ENCODE measurements at places on chromosomes 11 and 22.

DNA sequence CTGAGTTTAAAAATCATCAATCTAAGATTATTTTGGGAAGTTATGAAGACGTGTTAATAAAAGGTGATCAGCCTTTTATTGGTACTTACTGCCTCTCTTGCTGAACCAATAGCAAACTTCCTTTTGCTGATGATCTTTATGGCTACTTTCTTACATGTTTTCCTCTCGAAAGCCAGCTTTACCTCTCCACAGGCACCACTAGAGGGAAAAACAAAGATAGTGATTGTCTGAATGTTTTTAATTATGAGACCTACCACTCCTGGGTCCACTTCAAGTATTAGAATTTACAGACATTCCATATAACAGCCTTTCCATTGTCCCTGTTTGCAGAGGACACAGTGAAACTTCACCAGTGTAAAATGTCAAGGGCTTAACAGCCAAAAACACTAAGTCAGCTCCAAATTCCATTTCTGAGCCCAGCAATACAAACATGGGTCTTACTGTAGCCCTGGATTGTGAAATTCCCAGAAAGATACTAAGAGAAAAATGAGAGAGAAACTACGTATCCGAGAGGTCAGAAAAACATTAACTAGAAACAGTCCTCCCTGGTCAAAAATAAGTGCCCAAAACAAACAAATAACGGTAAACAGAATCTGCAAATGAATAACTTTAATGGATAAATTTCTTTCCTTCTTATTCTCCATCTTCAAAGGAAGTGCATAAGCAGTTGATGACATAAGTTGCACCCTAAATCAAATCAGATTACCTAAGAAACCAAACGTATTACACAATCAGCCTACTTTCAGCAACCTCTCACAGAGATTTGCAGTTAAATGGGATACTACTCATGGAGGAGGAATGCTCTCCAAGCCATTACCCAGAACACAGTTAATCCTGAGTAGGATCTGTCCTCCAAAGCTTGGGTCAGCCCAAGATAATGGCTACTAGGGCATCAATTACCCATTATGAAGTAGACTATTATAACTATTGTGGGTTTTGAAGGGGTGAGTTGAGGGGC, 29.5 kb downstream of the CHEK2 start:
- DNase-seq: no peak

GRCh38 chr11:83990160-83990733, 704.1 kb upstream of the CCDC90B start:
- DNase-seq: no peak

DNA sequence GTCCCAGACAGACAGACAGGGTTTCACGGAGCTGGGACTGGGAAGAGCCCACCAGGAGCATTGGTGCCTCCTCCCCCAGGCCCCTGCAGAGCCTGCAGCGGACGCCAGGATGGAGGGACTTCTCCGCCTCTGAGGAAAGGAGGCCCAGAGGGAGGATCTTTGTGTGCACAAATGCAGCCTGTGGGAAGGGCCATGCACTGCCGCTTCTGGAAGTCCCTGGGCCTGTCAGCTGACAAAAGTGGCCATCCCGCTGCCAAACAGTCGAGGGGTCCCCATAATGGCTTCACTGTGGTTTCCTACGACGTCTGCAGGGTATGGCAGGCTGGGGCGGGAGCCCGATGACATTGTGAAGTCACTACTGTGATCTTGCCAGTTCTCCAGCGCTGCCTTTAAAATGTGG, 73.8 kb downstream of the TP53I11 start:
- no peak for DNase-seq

DNA sequence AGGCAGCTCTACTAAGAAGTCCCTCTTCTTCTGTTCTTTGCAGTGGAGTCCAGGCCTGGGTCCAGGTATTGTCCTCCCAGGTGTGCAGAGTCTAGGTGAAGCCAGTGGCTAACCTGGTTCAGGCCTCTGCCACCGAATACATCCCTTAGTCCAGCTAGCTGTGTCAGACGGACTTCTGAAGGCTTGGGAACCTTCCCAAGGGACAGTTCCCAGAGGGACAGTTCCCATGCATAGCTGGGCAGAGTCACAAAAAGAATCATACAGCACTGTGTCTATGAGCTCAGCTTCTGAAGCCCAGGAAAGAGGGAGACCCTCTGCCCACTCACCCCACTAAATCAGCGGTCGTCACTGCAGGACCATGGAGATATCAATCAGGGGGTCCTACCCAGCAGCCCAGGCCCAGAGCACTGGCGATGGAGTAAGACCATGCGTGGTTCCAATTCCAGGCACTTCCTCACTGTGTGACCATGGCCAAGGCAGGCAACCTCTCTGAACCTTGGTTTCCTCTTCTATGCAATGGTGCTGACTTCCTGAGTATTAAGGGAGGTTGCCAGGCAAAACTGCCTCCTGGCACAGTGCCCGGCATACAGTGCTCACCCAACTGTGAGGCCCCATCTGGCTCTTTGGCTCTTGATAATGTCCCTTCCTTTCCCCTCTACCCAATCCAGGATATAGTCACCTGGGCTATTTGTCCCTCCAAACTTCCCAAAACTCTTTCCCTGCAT, 3.4 kb downstream of the MS4A10 start:
- DNase-seq: no peak

- DNase-seq: no peak
Observed at GRCh38 chr11:113308601-113309000, 5.8 kb upstream of the TTC12 start.

DNA sequence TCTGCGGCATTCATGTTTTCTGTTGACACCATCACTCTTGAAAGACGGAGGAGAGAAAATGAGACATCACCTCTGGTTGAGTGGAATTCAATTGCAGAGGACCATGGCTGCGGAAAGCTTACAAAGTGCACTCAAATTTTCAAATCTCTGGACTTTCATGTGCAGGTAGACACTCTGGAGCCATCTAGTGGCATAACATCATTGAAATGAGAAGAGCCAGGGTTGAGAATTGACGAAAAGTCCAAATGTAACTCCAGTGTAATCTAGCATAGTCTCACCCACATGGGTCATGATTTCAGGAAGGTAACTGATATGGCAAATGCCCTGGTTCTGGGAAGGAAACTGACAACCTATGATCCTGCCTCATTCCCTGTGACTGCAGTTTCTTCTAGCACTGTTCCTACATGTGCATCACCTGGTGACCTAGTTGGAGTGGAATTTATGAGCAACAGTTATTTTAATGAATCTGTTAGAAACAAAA, 687.8 kb downstream of the KCNA4 start:
- DNase-seq: no peak

DNA sequence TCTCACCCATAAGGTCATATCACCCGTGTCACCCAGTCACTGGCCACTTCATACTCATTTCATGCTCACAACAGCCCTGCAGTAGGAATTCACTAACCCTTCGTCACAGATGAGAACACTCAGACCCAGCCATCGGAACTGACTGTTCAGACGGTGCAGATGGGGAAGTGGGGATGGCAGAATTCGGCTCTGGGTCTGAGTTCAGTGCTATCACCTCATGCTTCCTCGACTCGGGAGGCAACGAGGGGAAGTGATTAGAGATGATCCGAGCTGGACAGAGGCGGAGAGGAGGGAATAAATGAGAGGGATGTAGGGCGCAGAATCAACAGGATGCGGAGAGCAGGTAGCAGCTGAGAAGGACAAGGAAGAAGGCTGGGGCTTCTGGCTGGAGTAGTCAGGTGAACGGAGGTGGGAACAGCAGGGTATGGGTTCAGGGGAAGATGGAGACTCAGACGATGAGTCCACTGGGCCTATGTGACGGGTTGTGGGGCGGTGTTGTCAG, 4.7 kb downstream of the B3GNT6 start:
- DNase-seq: no peak

DNA sequence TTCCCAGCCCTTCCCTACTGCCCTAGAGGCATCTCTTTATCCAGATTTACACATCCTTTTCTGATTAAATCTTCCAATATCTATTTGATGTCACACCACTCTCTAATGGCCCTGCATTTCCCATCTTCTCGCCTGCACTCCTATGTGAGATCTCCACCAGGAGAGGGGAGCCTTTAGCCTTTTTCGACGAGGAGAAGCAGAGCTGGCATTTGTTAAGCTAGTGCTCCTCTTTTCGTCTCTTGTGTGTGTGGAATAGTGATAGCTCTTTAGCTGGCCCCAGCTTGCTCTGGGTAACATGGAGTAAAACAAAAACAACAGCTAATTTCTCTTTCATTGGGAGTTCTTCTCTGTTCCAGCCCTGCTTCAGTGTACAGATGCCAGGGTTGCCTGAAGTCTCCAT, 536.5 kb downstream of the NTM start:
- no peak for DNase-seq

- no peak for DNase-seq
Observed at GRCh38 chr11:9664276-9665171, 647 bp downstream of the SWAP70 start.

DNA sequence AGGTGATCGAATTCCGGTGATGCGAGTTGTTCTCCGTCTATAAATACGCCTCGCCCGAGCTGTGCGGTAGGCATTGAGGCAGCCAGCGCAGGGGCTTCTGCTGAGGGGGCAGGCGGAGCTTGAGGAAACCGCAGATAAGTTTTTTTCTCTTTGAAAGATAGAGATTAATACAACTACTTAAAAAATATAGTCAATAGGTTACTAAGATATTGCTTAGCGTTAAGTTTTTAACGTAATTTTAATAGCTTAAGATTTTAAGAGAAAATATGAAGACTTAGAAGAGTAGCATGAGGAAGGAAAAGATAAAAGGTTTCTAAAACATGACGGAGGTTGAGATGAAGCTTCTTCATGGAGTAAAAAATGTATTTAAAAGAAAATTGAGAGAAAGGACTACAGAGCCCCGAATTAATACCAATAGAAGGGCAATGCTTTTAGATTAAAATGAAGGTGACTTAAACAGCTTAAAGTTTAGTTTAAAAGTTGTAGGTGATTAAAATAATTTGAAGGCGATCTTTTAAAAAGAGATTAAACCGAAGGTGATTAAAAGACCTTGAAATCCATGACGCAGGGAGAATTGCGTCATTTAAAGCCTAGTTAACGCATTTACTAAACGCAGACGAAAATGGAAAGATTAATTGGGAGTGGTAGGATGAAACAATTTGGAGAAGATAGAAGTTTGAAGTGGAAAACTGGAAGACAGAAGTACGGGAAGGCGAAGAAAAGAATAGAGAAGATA, at the start of gene MALAT1:
MALAT1 (plus strand) TSS at position 69 of the 736 bp plus-strand sequence.
- peak; percentile 97 for DNase-seq

- DNase-seq: no peak
Observed at GRCh38 chr11:2777871-2778629, 78.3 kb upstream of the KCNQ1OT1 start.

DNA sequence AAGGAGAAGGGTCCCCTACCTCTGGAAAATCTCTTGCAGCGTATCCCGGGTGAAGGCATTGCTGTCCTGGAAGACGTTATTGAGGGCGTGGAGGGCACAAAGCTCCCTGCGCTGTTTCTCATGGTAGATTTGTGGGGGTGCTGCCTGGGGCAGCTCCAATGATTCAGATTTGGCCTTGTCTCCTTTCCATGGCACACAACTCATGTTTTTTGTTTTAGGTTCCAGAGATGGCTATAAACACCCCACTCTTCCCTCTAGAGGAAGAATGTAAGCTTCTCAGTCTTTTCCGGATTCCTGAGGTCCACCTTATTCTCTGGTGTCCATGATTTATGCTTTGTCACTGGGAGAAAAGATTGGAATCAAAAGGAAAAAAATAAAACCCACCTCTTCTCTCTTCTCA, 959 bp downstream of the JOSD1 start:
- DNase-seq: no peak

DNA sequence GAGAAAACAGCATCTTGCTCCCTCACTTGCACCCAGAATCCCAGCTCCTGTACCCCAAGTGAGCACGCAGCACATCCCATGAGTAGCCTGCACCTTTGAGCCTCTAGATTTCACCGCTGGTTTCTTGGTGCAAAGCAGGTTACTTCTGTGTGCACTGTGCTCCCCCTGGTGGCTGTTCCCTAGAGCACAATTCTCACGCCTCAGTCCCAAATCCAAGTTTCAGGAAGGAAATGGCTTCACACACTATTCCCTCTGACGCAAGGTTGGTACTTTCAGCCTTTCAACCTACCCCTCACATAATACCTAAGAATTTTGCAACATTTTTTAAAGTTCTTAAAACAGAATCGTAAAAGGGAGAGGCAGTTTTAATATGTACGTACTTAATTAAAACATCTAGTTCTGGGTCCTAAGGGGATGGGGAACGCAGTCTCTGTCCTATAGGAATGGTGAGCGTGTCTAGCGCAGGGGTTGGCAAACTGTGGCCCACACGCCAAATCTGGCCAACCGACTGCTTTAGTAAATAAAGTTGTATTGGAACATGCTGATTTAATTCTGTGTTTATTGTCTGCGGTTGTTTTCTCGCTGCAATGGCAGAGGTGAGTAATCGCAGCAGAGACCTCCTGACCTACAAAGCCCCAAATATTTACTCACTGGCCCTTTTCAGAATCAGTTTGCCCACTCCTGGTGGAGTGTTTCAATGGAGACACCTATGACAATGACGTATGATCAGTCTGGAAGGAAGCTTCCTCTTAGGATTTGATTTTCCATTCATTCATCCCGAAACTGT, 27.5 kb downstream of the DHCR7 start:
- DNase-seq: no peak

- no peak for DNase-seq
Observed at GRCh38 chr22:37802310-37803194, 5.2 kb upstream of the GCAT start.

GRCh38 chr11:7021318-7021717, 1.0 kb downstream of the NLRP14 start:
- no peak for DNase-seq

DNA sequence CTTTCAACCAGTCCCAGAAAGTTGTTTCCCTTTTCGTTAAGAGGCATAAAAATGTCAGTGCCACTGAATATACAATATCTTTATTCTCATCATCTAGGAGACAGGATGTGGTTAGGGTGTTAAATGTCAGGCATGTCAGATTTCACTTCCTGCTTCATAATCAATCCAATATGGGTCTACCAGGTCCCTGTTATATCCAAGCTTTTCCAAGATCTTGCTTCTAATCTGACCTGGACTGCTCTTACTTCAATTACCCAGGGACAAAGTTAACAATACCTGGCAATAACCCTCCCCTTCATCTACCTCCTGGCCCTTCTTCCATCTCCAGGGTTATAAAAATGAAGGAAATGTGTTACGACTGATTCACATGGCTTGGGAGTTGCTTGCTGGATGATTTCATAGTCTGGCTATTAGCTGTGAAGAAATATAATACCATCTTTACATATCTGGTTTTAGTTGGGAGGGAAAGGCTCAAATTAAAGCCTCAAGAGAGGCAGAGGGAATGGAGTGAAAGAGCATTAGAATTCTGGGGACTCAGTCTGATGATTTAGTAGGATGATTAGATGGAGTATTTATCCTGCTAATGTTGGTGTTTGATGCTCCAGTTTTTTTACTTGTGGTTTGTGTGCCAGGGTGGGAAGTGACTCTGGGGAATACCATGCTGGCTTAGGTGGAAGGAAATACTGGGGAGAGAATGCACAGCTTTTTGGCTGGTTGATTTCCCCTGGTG, 534.3 kb downstream of the ETS1 start:
- DNase-seq: peak; percentile 46

DNA sequence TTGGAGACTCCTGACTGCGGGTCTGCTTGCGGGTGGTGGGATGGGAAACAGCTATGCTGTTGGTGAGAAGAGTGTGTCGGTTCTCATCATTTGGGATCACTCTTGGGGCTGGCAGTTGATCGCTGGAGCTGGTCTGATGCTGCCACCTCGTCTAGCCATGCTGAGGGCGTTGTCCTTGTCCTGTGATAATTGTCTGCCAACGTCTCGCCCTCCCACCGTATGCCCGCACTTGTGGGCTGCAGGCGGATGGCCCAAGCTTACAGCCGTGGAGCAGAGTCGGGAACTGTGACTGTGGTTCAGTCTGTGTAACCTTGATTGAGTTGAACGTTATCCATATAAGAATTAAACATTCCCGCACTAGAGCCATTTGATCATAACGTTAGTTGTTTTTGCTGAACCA, 204.4 kb downstream of the TBC1D22A start:
- DNase-seq: no peak
